Activated naive CD4-positive, alpha-beta T cell treated with anti-CD3 and anti-CD28 coated beads for 36 hours (primary cell): ENCODE measurements at places on chromosomes 16 and 17. TPM values are rescaled to one million over a fixed set of nuclear protein-coding genes. Genes with fewer than 3 reads are reported as not detected.

MFSD6L gene
- not detected for total RNA-seq

SLC35G6 gene
- not detected for total RNA-seq

CNTNAP4 gene
- total RNA-seq: not detected

SLC16A13 gene
- 4.1 TPM for total RNA-seq

OTOP3 gene
- total RNA-seq: not detected

PLA2G10 gene
- total RNA-seq: not detected

PSKH1 gene
- total RNA-seq: 7.1 TPM

RPRML gene
- total RNA-seq: not detected

KIF18B gene
- 54.9 TPM for total RNA-seq

CLEC10A gene
- total RNA-seq: not detected

HOXB7 gene
- total RNA-seq: not detected

TEX19 gene
- total RNA-seq: not detected

PDE6G gene
- 0.89 TPM for total RNA-seq

RAPGEFL1 gene
- 3.1 TPM for total RNA-seq

RSKR gene
- 15.6 TPM for total RNA-seq

TBC1D3 gene
- not detected for total RNA-seq

MIS12 gene
- total RNA-seq: 37.2 TPM

CCDC200 gene
- not detected for total RNA-seq

KCNG4 gene
- not detected for total RNA-seq

SCIMP gene
- not detected for total RNA-seq

MGAT5B gene
- total RNA-seq: 0.19 TPM

IL17C gene
- total RNA-seq: not detected

PRDM7 gene
- total RNA-seq: not detected

CMTM1 gene
- 4.2 TPM for total RNA-seq

PRR35 gene
- not detected for total RNA-seq

ADGRG1 gene
- 0.93 TPM for total RNA-seq

HEATR9 gene
- not detected for total RNA-seq

PARD6A gene
- total RNA-seq: 7.3 TPM

CCDC78 gene
- 1.2 TPM for total RNA-seq

GLG1 gene
- total RNA-seq: 62.0 TPM

ACSM5 gene
- not detected for total RNA-seq

METTL16 gene
- 44.8 TPM for total RNA-seq

UTS2R gene
- total RNA-seq: not detected

SEC14L1 gene
- 42.5 TPM for total RNA-seq

ZNF19 gene
- 1.2 TPM for total RNA-seq

ADORA2B gene
- 0.12 TPM for total RNA-seq

KRTAP2-2 gene
- not detected for total RNA-seq

ACSM3 gene
- total RNA-seq: 35.0 TPM

SDK2 gene
- 0.50 TPM for total RNA-seq

MAPT gene
- 0.86 TPM for total RNA-seq

CLEC18B gene
- not detected for total RNA-seq

SPATA32 gene
- not detected for total RNA-seq

KRTAP1-1 gene
- not detected for total RNA-seq

CCDC40 gene
- total RNA-seq: not detected
